ENCODE measurements at places on chromosomes 2 and 18. TPM values are rescaled to one million over a fixed set of nuclear protein-coding genes. Genes with fewer than 3 reads are reported as not detected.

DNA sequence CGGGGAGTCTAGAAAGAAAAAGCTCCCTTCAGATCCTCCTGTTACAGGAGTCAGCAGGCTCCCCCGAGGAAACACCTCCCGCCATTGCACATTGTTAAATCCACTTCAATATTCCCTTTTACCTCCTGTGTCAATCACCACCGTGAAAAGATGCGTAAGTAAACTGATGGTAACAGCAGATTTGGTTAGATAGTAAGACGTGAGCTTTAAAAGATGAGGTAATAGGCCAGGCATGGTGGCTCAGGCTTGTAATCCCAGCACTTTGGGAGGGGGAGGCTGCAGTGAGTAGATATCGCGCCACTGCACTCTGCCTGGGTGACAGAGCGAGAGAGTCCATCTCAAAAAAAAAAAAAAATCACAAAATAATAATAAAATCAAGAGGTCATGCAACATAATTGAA is 15.2 kb upstream of the NCL start:
- DNase-seq, result no peak

- DNase-seq, result no peak
Observed at GRCh38 chr2:3536682-3537632, 17.6 kb upstream of the ADI1 start.

DNA sequence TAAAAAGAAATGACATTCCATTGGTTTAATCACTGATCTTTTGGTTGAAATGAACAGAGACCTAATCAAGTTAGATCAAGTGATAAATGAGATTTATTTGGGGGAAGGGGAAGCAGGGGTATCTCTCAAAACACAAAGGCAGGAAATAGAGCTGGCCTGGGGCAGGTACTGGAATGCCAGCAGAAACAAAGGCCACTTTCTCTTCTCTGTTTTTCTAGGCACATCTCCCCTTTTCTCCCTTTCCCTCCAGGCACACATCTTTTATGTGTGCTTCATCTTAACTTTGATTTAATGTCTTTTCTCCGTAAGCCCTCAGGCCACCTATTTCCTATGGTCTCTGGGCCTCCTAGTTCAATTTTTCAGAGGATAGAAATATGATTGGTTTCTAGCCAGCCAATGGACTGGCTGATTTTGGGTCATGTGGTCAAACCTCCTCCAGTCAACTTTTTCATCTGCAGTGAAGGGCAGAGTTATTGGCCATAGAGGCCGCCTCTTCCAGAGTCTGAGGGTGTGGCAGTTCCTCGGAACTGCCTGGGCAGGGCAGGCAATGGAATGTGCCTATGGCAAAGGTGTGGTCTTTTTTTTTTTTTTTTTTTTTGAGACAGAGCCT is 58.9 kb upstream of the FAM136A start:
- DNase-seq, result no peak

DNA sequence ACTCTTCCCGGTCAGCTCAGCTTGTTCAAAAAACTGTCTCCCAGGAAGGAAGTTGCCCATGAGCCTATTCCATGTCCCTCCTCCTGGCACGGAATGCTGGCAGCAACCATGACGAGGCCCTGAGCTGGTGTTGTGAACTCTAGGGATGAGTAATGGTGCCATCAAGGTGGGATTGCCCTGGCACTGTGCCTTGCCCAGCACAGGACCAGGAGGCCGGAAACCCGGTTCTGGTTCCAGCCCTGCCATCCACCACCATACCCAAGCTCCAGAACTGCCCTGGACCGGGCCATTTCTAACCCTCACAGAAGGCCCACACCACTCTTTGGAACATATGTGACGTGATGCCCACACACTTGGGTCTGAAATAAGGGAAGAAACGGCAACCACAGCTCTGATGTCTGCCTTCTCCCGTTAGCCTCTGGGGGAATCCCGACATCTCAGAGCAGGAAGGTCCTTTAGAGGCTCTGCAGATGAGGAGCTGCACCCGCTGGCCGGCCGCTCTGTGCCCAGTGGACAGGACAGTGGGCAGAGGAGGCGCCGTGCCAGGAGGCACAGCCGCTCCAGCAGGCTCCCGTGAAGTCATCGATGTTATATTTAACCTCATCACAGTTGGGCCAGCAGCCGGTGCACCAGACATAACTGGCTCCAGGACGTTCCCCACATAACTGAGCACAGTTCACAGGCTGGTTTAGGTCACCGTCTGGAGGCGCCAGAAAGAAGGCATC is 462.1 kb upstream of the ID2 start:
- DNase-seq, result no peak

UGT1A9 gene
- total RNA-seq, result not detected

ANKRD36C gene
- 57.2 TPM for total RNA-seq

LRRTM4 gene
- not detected for total RNA-seq

Measured in activated B cell treated with CpG ODN at 0.5 μM for 24 hours (primary cell).